ENCODE measurements at places on chromosomes 7 and 10.
A peak's percentile ranks its signal among the peaks of the same experiment; 100 is the strongest.

DNA sequence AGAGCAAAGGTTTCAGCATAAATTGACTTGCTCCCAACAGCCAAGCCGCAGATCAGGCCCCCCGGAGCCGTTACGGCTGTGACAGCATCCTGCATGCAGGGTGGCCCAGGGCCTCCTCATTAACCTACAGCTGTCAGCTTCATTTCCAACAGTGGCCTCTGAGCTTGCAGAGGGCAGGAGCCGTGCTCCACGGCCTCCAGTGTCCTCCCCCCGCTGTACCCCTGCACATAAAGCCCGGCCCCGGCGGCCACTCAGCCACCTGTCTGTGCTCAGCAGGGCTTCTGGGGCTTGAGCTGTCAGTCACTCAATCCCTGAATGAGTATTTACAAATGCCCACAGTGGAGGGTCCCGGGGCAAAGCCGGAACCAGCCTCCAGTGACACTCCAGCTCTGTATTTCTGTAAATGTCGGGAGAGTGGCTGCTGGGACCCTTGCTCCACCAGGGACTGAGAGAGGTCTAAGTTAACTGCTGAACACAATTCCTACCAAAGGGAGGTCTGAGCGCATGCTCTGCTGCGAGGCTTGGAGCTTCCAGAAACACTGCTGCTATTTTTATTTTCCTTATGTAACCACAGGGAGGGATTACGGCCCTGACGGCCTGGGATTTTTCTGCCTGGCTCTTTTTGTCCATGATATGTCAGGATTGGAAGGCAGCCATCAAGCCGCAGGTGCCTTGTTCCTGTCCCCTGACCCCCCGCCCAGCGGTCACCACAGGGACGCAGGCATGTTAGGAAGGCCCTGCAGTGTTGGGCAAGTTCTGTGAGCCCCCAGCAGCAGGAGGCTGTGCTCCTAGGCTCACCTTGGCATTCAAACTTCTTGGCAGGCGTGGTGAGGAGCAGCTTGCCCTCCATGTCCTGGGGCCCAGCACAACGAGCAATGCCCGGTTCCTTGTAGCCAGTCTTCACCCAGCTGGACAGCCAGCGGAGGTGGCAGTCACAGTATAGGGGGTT, 165.0 kb downstream of the SLIT1 start:
- DNase-seq, result peak; percentile 64

DNA sequence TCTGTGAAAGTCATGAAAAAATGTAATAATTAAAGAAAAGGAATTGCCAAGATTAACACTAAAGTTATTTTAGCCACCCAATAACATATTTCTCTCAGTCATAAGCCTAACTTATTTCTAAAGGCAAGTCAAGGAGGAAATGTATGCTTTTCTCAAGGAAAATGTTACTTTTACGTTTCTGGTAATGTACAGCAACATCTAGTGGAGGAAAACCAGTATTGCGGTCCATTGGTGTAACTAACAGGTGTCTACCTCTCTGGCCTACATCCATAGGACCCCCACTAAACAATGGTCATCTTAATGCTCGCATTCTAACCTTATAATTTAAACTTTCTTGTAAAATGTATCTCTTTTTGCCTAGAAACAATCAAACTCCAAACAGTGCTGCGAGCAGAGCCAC, 437.5 kb downstream of the KIF20B start:
- no peak for DNase-seq

DNA sequence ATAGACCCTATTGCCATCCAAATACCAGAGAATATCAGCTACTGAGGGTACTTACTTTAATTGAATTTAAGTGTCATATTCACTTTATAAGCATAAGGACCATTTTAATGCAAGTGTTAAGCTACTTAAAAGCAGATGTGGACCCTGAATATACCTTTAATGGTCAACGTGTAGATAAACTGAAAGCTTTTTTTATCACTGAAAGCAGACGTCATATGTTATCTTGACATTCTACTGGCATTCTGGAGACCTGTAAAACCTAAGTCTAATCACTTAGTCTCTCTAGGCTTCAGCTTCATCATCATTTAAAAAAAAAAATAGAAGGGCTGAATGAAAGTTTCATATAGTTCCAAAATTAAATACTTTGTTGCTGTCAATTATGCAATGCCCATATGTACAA, 116.5 kb downstream of the ELAPOR2 start:
- no peak for DNase-seq

DNA sequence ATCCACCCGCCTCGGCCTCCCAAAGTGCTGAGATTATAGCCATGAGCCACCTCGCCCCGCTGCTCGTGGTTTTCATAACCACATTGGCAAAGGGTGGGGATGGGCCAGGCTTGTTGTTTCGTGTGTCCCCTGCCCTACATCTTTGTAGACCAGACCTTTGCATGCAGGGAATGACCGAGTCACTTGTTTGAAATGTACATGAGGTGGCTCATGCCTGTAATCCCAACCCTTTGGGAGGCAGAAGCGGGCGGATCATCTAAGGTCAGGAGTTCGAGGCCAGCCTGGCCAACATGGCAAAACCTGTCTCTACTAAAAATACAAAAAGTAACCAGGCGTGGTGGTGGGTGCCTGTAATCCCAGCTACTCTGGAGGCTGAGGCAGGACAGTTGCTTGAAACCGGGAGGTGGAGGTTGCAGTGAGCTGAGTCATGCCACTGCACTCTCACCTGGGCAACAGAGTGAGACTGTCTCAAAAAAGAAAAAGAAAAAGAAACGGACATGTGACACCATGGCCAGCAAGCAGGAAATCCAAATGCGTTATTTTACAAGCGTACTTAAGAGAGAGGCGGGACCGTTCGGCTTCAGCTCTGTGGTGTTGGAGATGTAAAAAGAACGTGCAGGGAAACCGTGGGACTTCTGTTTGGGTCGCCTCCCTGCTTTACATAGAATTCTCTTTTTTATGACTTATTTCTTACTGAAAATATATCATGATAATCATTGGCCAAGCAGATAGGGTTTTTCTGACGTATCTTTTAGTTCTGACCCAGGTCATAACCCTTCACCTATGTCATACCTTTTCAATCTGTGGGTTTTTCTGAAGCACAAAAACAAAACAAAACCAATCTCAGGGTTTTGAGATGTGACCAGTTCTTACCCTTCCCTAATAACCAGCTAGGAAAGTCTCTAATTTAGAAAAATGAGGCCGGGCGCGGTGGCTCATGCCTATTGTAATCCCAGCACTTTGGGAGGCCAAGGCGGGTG, 45.1 kb downstream of the WIPI2 start:
- DNase-seq, result no peak

DNA sequence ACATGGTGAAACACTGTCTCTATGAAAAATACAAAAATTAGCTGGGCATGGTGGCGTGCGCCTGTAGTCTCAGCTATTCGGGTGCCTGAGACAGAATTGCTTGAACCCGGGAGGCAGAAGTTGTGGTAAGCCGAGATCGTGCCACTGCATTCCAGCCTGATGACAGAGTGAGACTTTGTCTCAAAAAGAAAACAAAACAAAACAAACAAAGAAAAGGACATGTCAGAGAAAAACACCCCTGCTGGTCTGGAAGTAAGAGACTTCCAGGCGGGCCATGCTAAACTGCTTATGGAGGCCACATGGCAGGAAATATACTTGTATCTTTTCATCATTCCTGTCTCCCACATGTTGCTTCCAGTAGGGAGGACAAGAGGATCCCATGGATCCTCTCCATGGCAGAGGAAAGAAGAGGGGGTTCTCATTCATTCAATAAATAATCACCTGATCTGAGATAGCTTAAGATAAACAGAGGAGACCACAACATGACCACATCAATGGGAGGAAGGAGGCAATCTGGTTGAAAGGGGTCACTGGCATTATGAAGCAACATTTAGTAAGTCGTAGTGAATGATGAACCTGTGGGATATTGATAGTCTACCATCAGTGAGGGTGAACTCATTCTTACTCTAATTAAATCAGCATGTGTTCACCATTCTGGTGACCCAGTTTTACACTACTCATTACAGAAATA, 60.5 kb upstream of the ZNF138 start:
- DNase-seq, result no peak

GRCh38 chr7:6489612-6490011, 41.9 kb upstream of the DAGLB start:
- no peak for DNase-seq

DNA sequence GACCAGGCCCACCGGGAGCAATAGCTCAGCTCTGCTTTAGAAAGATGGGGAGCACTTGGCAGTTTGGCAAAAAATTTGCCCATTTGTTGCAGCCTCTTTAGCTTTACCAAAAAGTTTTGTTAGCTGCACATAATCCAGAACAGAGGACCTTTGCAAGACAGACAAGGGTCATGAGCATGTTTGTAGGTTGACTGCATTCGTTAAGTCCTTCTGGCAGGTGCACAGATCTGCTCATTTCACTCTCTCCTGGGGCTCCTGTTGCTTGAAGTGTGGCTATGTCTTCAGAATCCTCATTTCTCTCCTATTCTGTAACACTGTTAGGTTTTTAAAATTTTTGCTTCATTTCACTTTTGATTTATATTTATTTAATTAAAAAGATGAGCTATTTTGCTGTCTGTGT, 96.8 kb downstream of the MYOF start:
- DNase-seq, result no peak

- DNase-seq, result no peak
Measured at GRCh38 chr7:132609222-132609621, 33.0 kb upstream of the PLXNA4 start.

DNA sequence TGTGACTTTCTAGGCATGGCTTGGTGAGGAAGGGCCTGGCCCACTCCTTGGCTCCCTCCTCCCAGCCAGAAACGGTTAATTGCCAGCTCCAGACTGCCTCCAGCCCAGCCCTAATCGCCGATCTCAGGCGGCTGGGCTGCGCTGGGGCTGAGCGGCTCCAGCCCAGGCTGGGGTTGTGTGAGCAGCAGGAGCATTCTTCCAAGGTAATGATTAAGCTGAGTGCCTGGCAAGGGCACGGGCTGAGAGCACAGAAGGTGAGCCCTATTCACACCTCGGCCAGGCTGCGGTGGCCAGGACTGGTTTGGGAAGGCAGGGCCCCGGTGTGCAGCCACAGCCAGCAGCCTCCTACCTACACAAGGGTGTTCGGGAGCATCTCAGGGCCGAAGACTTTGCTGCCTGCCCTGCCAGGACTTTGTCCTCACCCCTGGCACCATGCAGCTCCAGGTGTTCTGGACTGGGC, at the start of gene TMEM72:
Gene TMEM72, plus strand, starts transcription at position 257 of the 460 bp plus-strand sequence. Its CDS starts 176 bp downstream, at position 433.
- no peak for DNase-seq

DNA sequence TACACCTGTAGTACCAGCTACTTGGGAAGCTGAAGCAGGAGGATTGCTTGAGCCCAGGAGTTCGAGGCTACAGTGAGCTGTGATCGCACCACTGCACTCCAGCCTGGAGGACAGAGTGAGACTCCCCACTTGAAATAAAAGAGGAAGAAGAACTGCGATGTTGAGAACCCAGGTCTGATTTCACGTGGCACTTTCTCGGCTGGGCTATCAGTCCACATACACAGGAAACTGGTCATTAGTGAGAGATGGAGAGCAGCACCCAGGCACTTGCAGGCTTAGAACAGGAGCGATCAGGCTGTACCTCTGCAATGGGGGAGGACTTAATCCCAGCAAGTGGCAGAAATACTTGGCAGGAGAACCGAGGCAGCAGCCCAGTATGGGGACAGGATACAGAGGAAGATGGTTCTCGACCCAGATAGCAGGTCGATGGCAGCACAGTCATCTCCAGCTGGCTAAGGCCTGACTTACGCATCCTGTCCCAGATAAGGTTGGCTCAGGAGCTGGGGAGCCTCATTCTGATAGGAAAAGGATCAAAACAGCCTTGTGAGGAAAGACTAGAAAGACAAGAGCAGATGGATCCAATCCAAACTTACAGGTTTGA, 487.7 kb upstream of the AUTS2 start:
- DNase-seq, result no peak

DNA sequence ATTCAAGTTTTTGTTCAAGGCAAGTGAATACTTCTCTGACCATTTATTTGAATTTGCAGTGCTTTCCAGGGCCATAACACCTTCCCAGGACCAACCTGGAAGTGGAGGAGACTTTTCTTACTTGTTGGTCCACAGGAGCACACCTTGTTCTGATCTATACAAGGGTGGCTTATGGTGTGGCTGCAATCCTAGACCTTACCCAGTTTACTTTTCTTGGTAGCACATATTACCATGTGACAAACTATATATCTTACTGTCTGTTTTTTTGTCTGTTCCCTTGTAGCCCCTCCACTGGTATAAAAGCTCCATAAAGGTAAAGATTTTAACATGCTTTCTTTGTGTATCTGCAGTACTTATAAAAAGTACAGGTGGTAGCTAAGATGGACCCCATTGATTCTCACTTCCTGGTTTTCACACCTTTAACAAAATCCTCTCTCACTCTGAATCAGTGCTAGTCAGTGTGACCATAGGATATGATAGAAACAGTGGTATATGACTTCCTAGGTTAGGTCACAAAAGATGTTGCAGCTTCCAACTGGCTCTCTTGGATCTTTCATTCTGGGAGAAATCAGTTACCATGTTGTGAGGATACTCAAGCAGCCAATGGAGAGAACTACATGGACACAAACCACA, 5.6 kb upstream of the ASB4 start:
- no peak for DNase-seq

DNA sequence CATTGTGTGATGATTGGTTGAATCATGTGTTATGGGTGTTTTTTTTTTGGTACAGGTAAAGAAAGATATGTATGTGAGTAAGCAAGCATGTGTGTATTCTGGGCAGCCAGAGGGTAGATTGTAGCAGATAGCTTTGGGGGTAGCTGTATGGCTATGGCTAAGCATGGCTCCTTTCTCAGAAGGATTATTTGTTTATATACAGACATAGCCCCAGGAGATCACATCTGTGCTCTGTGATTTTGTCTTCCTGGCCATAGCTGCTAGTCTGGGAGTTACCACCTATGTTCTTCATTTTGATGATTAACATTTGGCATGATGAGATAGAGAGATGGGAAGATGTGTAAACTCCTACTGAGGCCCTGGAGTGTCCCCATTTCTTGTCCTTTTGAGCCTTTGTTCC, 23.2 kb upstream of the ICA1 start:
- no peak for DNase-seq

DNA sequence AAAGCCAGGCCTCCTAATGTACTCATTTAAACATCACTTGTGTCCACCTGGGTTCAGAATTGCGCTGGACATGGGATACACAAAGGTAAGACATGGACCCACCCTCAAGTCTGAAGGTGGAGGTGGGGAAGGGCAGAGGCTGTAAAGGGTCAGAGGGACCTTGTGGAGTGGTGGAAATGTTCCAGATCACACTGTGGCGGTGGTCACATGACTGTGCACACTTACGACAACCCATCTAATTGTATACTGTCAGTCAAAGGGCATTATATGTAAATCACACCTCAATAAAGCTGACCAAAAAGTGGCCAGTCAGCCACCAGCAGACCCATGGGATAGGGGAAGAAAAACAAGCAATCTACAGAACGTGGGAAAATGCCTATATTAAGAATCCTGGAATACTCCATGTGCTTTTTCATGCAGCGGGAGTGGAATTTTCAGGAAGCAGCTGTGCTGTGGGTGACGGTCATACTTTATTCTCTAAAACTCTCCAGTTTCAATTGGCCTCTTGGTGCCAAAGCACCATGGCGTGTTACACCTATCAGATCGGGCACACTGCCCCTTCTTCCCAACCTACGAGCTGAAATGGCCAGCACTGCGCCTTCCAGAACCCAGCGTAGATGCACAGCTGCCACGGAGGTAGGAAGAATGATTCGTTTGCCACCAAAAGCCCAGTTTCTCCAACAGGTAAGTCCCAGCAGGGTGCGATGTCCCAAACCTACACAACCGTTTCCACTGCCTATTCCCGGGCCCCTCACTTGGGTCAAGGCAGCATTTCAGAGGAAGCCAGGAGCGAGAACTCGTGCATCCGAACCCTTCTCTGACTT, 69.8 kb downstream of the PRKAG2 start:
- no peak for DNase-seq

Data from hindlimb muscle (tissue), 1 donor.